ENCODE measurements at places on chromosomes 3 and 15. TPM values are rescaled to one million over a fixed set of nuclear protein-coding genes. Genes with fewer than 3 reads are reported as not detected.

Gene CPLX3
- 11.0 TPM for total RNA-seq

Gene ALDH1A3
- 3.4 TPM for total RNA-seq

Gene TNNC1
- total RNA-seq: 2,841 TPM

Gene ARHGEF26
- total RNA-seq: 5.6 TPM

DNA sequence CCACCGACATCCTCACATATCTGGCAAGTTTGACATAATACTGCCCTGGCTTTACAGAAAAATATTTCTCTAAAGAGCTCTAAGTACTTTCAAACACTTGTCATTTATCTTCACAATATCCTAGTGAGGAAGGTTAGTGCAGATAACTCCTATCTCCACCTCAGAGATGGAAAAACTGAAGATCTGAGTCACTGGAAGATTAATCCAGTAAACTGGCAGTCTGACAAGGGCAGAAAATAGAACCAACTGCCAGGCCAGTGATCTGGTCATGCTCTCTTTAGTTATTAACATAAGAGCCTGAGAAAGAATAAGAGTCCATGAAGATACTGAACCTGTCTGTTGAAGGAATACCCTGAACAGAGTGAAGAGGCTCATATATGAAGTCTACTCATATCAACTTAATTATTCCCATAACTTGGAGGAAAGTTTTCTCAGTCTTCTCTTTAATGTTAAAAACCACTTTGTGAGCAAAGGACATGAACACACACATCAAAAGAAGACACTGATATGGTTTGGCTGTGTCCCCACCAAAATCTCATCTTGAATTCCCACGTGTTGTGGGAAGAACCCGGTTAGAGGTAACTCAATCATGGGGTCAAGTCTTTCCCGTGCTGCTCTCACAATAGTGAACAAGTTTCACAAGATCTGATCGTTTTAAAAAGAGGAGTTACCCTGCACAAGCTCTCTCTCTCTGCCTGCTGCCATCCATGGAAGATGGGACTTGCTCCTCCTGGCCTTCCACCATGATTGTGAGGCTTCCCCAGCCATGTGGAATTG, 61.4 kb downstream of the GOLIM4 start:
- no peak for DNase-seq

DNA sequence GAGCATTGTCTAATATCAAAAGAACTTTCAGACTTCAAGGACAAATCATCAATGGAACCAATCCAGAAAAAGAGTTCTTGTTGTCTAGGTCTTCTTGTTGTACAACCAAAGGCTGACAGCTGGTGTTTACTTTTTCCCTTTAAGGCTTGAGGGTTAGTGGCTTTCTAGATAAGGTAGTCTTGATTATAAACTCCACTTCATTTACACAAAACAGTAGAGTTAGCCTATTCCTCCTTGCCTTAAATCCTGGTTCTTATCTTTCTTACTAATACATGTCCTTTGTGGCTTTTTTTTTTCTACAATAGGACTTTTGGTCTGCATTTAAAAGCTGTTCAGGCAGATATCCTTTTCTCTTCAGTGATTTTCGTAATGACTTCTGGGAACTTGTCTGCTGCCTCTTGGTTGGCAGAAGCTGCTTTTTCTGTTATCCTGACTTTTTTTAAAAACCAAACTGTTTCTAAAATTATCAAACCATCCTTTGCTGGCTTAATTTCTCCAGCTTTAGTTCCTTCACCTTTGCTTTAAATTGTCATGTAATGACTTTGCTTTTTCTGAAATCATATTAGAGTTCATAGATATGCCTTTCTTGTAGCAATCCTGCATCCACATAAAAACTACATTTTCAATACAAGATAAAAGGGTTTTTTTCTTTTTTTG, 44.8 kb downstream of the STRIT1 start:
- DNase-seq: no peak

GRCh38 chr3:45211466-45212094, 14.5 kb downstream of the TMEM158 start:
- DNase-seq: no peak

- no peak for DNase-seq
These were observed 2.0 kb upstream of the GP9 start for GRCh38 chr3:129058441-129059200.

DNA sequence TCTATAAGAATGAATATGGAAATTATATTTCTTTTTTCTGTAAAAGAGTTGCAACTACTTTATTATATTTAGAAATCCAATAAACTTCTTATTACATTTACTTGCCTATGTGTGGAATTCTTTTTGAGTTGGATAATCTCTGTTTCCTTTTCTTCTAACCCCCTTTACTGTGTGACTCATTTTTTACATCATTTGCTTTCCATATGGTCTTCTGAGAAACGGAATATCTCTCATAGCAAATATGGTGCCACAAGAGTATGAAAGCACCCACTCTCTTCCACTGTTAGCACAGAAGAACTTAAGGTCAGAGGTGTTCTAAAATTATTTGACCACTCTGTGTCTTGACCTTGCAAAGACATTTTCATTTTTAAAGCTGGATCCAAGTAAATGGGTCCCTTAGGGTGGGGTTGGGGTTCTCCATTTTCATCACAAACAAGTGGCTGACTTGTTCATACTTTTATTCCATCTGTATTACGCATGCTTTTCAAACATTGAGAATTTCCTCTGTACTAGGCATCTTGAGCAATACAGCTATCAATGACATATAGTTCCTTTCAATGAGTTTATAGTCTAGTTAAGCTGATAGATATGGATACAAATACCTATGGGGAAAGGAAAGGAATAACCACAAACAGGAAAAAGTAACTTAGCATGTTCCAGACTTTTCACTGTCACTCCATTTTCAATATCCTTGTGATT, 281.1 kb upstream of the TPRG1 start:
- DNase-seq: no peak

Data from left cardiac atrium (tissue), 4 donors.